ENCODE measurements at places on chromosomes 1 and 21.

DNA sequence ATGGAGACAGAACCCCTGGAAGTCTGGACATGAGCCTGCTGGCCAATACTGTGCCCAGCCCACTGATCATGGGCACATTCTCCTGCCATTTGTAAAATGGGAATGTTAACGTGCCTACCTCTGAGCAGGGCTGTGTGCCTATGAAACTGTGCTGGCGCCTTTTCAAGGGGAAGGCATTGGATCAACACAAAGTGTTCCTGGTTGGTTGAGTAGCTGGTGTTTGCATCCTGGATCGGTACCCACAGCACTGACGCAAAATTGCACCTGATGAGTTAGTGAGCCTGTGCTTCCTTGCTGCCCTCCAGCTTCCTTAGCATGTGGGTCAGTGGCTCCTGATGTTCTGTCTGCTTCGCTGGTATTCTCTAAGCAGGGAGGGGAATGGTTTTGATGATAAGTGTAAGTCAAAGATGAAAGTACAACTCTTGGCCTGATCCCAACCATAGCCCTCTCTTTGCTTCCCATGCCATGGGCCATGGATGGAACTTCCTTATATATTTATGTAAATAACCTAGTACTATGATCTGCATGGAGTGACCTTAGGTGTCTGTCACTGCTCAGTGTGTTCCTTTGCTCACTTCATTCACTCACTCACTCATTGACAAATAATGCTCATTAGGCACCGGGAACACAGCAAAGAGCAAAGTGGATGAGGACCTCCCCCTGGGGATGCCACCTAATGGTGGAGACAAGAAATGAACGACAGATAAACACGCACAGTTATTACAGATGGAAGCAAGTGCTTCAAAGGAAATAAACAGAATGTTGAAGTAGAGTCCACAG lies 22.7 kb downstream of the MAB21L3 start:
- DNase-seq, result no peak

- no peak for DNase-seq
These were observed 37.3 kb downstream of the CDCP2 start for GRCh38 chr1:54115520-54115919.

DNA sequence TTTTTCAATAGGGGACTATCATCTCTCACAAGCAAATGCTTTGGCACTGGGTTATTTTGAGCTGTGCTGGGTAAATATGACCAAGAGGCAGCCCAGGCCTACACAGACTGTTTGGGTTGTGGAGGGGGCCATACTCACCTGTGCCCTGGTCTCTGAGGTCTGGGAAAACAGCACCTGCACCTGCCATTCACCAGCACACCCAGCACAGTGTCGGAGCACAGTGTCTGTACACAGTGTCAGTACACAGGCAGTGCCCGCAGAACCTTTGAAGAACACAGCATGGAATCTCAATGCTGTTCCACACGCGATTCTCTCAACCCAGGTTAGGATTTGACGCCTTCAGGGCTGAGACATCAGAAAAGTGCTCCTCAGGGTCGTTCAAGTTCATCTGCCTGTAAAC lies 35.0 kb upstream of the FAM89A start:
- DNase-seq, result no peak

DNA sequence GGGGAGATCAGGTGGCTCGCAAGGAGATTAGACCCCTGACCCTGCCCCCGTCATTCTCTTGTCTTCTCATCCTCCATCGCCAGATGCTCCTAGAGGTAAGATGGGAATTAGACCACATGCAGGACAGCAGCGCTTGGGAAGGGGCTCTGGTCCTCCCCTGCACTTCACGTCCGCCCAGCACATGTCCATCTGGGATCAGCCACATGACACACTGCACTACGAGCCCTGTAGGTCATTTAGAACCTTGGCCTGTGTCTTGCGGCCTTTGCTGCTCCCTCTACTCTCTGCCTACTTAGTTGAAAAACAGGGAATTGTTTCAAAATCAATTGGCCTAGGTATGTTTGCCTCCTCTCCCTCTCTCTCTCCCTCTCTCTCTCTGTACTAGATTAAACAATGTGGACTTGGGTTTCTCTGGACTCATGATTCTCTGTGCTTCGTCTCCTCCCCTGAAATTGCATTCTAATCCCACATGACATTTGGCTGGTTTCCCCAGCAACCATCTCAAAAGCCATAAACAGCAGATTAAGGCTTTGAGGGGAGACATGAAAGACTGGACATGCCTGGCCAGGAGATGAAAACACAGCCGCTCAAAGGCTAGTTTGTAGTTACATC lies 3.8 kb upstream of the NCMAP start:
- DNase-seq, result no peak

DNA sequence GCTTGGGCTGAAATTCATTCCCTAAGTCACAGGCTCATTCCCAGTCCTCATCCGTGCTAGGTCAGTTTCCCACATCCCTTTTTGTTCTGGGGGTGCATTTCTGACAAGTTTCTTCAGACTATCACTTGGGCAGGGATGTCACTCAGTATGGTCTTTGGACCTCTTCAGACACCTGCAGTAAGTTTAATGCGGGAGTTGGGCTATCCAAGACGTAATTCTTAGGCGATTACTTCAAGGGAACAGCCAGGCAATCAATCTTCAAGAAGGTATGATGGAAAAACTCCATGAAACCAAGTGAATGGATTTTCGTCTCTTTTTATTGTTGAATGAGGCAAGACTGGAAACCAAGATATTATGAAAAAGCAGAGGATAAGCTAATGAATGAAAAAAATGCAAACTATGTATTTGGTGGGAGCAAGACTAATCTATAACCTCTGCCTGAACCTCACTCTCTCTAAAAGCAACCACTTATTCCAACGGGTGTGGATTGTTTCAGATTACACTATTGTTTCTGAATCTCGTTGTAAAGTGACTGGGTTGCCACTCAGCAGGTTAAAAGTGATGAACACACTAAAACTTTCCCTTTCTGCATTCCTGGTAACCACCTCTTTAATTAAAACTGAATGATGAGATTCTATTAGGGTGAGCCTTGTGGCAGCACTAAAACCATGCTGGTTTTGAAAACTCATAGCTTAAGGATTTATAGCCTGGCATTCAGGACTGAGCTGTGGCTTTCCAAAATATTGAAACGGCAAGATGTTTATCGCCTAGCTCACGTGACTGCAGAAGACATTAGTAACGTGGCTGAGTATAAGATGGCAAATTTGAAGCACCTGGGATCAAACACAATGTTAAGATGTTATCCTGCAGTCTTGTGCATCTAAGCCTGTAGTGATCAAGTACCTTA lies 1.1 kb downstream of the RASAL2 start:
- DNase-seq, result no peak

GRCh38 chr1:26945138-26945537 lies 15.1 kb downstream of the KDF1 start:
- no peak for DNase-seq

- DNase-seq, result no peak
These were observed 35.8 kb downstream of the GLIS1 start for GRCh38 chr1:53703174-53703573.

DNA sequence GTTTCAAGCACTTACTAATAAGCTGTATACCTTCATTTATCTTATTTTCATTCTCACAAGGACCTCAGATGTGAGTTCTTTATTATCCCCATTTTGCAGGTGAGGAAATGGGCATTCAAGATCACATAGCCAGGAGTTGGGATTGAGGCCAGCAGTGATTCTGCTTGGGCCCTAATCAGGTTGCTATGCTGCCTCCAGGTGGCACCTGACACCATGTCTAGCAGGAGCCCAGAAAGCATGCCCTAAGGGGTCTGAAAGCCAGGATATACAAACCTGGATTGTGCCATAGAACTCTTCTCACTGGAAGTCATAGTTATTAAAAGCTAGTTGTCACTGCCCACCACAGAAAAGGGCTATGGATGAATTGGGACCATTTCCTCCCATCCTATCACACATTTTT lies 61.1 kb downstream of the FYB2 start:
- no peak for DNase-seq

DNA sequence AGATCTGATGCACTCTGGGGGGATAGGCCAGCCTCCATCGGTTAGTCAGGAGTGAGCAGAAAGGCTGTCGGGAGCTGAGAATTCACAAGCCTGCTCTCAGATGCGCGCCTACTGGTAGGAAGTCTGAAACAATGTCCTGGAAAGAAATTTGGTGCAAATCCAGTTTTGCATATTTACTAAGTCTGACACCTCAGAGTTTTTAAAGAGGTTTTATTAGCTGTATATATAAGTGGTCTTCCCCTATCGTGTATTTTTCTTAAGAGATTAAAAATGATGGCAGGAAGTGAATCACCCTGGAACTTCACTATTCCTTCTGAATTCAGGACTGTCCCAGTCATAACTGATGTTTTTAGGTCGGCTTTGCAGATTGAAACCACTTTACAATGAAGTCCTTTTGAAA lies 99.8 kb upstream of the C1orf105 start:
- DNase-seq, result no peak

- no peak for DNase-seq
These were observed 103.0 kb downstream of the SSBP3 start for GRCh38 chr1:54302951-54303843.

DNA sequence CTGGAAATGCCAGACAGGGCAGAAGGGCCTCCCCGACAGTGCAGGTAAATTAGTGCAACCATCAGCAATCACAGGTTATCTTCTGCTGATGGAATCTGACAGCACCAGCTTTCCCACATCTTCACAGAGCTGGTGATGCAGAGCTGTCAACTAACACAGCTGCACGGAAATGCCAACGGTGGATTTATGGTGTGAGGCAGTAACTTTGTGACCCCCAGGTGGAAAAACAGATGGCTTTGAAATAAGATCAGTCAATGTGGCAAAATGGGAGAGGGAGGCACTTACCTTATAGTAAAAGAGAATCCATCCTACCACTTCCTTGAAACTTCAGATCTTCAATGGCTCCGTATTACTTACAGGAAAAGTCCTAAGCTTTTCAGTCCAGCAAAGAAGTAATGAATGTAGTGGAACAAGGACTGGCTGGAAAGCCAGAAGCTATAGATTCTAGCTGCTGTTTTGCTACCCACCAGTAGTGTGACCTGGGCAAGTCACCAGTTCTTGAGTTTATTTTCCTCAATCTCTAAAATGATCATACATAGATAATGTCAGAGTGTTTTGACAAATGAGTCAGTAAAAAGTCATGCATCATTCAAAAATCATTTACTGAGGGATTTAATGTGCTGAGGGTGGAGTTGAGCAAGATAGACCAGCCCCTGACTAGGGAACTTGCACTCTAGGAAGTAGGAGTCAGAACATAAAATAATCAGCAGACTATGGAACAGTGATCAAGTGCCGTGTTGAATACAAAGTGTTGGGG lies 245.7 kb upstream of the JUN start:
- DNase-seq, result no peak

DNA sequence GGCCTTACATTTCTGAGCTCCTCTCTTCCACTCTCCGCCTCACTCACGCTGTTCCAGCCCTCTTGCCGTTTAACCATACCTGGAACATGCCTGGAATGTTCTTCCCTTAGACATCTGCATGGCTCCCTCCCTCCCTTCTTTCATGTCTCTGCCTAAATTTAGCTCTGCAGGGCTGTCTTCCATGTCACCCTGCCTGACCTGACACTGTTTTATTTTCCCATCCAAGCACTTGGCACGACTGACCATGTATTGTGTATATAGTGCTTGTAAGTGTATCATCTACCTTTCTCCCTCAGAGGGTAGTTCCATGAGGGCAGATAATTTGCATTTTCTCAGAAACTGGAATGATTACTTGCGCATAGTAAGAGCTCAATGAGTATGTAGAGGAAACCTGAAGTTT lies 47.3 kb downstream of the ST6GALNAC3 start:
- DNase-seq, result no peak

DNA sequence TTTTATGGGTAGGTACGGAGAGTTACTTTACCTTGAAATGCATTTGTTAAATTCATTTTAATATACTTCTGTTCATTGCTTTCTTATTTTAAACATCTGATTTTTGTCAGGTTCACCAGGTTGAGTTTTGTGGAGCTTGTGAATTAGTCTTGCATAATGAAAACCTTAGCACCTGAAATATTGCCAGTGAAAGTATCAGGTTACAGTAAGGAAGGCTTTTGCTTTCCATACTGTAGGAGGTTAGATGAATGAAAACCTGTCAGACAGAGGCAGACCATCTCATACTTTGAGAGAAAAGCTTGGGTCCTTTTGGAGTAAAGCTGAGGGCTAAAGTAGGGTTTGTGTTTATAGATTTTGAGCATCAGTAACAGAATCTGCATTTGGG lies 34.7 kb downstream of the THRAP3 start:
- no peak for DNase-seq

DNA sequence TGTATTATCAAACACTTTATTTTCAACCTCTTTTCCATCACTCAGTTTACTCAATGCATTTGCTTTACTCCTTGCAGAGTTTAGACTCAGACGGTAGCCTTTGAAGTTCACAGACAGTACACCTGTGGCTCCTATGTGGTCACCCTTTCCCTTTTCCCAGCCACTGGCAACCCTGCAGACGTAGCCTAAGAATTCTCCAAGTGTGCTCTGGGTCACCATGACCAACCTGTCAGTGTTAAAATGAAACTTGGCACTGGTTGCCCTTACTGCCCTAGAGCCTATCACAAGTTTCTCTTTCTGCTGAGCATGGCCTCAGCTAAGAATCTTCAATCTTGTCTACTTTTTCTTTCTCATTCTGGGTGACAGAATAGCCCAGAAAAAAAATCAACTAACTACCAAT lies 25.5 kb upstream of the DNAH14 start:
- DNase-seq, result no peak

GRCh38 chr1:218755128-218755527 lies 410.0 kb downstream of the TGFB2 start:
- DNase-seq, result no peak

DNA sequence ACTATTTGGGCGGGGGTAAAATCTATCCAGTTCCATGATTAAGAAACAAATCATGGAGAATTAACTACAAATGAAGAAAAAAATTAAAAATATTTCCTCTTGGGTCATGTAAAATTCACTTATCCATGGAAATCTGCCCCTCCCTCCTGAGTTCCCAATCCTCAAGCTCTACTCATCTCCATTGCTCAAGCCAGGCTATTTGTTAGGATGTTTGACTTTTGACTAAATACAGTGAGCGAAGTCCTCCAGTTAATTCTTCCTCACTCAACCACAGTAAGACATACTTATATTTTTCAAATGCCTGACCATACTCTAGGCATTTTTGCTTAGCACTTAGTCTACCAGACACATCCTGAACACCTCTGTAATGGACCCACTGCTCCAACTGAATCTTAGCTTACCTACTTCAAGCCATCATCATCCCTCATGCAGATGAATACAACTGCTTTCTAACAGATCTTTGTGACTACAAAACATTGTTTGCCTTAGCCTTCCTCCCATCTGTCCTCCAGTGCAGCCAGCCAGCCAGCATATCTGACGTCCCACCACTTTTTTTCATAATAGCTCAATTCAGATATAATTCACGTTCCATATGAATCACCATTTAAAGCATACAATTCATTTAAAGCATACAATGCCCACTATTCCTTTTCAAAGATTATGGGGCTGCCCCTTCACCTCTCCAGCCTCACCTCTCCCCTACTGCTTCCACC lies 154.2 kb downstream of the RERE start:
- no peak for DNase-seq

DNA sequence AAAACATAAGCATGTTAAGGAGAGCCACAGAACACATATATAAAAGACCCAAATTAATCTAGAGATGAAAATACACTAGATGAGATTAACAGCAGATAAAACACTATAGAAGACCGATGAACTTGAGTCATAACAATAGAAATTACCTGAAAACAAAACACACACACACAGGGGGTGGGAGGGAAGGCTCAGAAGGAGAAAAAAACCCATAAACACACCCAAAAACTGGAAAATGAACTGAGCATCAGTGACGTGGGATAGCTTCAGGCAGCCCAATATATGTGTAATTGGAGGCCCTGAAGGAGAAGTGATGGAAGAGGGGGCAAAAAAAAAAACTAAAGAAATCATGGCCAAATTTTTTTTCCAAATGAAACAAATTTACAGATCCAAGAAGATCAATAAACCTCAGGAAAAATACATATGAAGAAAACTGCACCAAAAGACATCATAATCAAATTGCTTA lies 11.4 kb downstream of the ALDH9A1 start:
- no peak for DNase-seq

All from HuH-7.5 (cell line).